ENCODE measurements at places on chromosomes 1 and 21.

DNA sequence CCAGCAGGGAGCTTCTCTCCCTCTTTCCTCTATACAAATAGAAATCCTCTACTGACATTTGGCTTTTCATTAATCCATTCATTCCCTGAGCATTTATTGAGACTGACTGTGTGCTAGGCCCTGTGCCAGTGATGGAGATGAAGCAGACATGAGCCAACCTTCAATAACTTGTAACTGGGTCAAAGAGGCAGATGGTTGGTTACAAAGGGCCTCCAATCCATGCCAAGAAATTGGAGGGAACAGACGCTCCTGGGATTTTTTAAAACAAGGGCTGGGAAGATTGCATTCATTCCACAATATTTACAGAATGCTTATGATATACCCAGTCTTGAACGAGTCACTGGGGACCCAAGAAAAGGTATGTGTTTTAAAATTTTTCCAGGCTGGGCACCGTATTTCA lies 6.2 kb downstream of the HPCAL4 start:
- DNase-seq, result no peak

DNA sequence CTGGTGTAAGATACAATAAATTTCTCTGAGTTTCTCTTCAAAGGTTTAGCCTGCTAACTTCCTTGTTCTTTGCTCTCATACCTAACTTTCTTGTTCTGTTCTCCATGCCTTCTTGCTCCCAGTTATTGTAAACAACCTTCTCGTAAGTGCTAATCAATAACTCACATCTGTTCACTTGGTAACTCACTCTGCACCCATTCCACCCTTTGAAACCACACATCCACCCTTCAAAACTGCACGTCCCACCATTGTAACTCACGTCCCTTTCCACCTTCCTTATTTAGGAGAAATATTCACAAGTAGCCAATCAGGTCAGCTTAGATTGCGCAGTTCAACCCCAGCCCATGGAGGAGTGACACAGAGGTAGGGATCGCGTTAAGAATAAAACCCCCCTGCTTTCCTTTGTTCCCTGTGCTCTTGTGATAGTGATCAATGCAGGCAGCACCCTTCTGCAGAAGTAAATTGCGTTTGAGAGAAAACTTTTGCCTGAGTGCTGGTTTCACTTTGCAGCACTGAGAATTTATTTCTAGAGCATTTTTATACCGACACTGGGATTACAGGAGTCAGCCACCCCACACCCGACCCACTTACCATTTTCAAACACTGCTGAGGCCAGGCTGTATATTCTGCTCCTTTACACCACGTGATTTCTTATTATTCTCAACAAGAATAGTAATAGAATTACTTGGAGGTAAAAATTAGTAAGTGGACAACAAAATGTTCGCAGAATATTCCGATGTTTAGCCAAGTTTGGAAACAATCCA lies 789.2 kb upstream of the RGS18 start:
- no peak for DNase-seq

- no peak for DNase-seq
Observed at GRCh38 chr1:45033356-45033755, 21.3 kb downstream of the UROD start.

DNA sequence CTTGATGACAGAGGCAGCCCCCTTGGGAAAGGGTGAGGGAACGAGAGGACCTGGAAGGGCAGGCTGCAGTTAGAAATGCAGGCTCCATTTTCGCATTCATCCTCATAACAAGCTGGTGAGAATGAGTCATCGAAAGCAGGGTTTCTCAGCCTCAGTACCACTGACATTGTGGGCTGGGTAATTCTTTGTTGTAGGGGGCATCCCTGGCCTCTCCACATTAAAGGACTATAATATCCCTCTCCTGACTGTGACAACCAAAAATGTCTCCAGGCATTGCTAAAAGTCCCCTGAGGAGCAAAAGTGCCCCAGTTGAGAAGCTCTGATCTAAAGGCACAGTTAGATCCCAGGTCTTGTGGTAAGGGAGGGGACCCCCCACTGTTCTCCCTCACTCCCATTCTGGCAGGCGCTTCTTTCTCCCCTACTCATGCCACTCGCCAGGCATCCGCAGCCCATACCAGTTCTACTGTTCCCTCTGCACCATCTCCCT lies 20.4 kb downstream of the KCNN3 start:
- no peak for DNase-seq

DNA sequence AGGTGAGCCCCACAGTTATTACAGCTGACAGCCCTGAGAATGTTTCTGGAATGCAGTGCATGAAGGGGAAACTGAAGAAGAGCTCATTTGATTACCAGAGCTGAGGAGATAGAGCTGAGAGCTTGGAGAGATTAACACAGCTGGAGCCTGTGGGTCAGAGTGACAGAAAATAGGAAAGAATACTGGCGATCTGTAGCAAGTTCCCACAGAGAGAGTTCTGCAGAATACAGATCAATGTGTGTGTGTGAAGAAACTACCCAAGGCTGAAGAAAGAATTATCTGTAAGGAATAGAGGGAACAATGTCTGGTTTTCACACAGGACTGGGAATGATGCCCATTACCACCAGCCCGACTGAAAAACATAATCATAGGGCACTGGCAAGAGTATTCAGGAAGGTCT lies 103.6 kb upstream of the SNX7 start:
- DNase-seq, result no peak

DNA sequence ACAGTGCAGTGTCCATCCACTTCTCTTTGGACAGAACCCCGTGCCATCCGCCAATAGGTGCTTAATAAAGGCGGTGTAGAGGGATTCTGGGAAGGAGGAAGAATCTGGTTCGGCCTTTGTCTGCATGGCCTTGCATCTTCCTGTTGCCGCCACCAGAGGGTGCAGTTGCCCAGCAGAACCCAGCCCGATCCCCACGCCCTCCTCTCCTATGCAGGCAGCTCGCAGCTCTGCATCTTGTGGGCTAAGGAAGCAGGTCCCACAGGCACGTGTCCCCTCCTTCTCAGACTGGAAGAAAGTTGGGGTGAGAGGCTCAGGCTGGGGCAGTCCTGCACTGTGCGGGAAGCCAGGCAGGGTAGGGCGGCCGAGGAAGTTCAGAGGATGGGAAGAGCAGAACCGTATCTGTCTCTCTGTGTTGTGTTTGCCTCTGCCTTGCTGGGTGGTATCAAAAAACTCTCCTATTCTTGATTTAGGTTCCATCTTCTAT lies 20.8 kb downstream of the NAV1 start:
- DNase-seq, result peak; percentile 55

- no peak for DNase-seq
Observed at GRCh38 chr1:221683681-221684080, 58.2 kb downstream of the DUSP10 start.

DNA sequence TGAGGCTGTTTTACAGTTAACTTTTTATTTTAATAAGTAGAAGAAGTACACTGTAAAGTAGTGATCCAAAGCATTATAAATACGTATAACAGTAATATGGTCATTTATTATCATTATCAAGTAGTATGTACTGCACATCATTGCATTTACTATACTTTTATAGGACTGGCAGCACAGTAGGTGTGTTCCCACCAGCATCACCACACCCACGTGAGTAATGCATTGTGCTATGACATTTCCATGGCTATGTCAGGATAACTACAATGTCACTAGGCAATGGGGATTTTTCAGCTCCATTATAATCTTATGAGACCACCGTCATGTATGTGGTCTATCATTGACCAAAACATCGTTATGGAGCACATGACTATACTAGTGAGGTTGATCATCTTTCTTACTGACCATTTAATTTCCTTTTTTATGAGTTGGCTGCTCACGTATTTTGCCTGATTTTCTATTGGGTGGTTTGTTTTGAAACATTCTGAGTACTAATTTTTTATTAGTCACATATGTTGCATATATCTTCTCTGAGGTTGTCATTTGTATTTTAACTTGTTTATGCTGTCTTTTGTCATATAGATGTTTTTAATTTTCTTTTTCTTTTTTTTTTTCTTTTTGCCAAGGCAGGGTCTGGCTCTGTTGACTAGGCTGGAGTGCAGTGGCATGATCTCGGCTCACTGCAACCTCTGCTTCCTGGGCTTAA lies 25.3 kb upstream of the SHCBP1L start:
- no peak for DNase-seq

DNA sequence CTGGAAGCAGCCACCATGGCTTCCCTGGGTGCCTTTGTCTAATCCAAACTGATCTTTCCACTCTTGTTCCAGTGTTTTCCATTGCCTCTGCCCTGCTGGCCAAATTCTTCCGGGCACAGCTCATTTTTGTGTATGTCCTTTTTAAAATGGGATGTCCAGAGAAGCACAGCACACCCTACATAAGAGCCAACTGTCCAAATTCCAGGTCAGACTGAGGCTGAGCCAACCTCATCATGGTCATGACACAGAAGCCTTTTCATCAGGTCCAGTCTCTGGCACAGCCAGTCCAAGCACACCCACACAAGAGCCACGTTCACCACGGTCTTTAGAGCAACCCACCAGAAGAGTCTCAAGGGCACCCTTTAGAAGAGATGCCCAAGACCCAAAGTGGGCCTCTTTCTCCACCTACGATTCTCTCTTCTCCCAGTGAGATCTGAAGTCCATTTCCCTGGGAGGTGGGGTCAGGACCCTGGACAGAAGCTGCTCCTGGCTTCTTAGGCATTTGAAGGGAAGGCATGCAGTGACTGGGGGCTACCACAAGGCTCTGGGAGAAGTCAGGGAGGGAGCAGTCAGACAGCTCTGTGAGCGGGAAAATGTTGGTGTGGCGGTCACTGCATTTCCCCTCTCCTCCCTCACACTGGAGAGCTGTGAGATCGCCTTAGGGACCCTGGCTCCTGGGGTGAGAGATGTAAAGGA lies 53.2 kb downstream of the SYT2 start:
- DNase-seq, result no peak

GRCh38 chr21:36854391-36854790 lies 112.1 kb downstream of the HLCS start:
- DNase-seq, result no peak

- DNase-seq, result no peak
Observed at GRCh38 chr1:87685311-87686135, 356.8 kb downstream of the LMO4 start.

DNA sequence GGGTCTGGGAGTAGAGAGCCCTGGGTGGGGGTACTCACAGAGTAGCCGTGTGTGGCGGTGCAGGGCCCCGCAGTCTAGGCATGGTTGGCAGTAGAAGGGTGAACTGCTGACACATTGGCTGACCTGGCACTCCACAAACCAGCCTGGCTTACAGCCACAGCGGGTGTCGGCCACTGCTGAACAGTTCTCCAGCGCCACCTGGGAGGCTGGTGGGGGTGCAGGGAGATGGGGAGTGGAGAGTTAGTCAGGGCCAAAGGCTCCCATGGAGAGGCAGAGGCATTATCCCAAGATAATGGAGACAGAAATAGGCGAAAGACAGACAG lies 1.5 kb downstream of the TNFRSF25 start:
- DNase-seq, result no peak

GRCh38 chr1:41351262-41352151 lies 9.7 kb upstream of the FOXO6 start:
- no peak for DNase-seq

DNA sequence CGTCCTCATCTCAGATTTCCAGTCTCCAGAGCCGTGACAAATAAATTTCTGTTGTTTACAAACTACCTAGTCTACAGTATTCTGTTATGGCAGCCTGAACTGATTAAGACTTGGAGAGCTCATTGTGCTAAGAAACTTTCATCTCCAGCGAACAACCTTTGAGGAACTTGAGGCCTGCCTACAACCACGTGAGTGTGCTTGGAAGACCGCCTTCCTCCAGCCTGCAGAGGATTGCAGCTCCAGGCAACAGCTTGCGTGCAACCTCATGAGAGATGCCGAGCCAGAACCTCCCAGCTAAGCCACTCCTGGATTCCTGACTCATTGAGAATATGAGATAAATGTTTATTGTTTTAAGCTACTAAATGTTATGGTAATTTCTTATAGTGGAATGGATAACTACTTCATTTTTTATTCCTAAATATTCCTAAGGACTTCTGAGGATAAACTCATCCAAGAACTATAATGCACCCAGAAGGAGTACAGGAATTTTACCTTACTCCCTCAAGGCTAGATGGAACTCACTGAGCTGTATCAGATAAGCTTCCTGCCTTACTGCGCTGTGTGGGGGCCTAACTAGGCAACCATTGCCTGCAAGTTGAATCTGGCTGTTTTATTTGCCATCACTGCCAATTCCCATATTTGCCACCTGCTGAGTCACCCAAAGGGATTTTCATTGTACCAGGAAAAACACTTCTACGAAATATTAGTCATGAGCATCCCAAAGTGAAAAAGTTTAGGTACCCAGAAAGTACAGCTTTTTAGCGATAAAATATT lies 17.6 kb downstream of the FAM177B start:
- DNase-seq, result peak; percentile 52

DNA sequence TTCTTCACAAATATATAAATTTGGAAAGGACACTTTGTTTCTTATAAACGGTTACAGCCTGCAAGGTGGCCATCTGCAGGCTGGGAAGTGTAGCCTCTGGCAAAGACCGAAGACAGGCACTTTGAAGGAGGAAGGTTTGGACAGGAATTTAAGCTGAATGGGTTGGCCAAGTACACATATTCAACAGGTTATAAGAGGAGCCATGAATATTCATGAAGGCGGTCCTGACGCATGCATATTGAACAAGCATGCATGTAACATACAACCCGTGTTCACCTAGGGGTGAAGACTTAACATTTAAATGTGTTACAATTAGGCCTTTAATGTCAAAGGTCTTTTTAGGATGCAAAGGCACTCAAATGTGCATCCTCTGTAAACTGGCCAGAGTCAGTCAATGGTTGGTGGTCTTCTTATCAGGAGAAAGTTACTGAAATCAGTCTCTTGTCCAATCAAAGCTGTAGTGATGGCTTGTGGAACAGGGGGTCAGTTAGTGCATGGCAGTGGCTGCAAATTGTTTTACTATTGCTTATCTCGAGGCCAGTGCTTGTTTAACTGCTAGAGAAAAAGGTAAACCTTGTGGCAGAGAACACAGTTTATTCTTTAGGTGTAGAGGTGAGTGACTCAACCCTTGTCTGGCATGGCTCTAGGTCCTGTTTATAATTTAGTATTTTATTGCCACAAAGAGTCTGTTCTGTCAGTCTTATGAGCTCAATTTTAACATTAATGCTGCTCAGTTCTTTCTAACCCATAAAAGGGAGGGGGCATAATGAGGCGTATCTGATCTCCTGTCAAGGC lies 70.3 kb upstream of the F3 start:
- DNase-seq, result no peak

DNA sequence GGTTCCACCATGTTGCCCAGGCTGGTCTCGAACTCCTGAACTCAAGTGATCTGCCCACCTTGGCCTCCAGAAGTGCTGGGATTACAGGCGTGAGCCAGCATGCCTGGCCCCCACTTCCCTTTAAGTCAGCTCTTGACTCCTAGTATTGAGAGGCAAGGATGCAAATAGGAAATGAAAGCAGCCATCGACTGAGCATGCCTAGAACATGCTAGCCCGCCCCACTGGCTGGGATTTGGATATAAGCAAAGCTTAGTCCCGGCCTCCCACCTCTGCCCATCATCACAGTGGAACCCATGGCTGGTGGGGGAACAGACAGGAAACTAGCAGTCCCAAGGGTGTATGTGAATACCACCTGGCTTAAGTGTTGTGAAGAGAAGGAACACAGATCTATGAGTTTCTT lies 10.5 kb downstream of the C1orf167 start:
- DNase-seq, result no peak

- DNase-seq, result no peak
Observed at GRCh38 chr1:160504651-160505050, 18.4 kb downstream of the SLAMF6 start.
